DMS79 treated with DMSO at 0.1 percent for 48 hours (cell line): ENCODE measurements at places on chromosomes 4 and X.
A peak's percentile ranks its signal among the peaks of the same experiment; 100 is the strongest.

DNA sequence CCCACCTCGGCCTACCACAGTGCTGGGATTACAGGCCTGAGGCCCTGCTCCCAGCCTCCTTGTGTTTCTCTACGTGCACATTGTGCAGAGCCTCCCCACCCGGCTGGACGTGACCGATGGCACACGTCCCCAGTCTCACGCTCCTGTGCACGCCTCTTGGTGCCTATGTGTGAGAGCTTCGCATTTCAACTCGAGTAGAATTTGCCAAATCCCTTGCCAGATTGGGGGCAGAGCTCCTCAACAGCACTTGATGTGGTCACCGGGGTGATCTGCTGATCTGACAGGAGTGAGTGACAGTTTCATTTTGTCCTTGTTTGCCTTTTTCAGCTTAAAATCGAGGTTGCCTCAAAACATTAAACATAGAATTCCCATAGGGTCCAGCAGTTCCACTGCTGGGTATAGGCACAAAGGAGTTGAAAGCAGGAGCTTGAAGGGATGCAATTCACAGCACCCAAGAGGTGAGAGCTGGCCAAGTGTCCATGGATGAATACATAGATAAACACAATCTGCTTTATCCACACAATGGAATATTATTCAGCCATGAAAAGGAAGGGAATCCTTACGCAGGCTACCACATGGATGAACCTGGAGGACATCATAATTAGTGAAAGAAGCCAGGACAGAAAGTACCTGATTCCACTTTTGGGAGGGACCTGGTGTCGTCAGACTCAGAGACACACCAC, 17.6 kb downstream of the TMEM187 start:
- no peak for DNase-seq

- no peak for DNase-seq
Observed at GRCh38 chr4:104616401-104616820, 121.7 kb upstream of the CXXC4 start.

DNA sequence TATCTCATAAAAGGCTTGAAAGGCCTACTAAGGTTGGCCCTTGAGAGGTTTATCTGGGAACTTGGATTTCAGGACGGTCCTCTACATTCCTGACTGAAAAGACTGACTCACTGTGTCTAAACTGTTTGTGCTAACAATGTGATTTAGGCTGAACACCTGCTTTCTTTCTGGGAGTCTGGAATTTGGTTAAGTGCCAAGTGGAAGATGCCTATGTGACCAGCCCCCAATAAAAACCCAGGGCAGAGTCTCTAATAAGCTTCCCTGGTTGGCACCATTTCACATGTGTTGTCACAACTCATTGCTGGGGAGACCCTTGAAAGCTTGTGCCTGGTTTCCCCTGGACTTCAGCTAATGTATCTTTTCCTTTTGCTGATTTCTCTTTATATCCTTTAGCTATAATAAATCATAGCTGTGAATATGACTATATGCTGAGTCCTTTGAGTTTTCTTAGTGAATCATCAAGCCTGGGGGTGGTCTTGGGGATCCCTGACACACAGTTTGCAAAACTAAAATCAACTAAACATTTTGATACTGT, 55.1 kb downstream of the GPR82 start:
- DNase-seq, result peak; percentile 5

DNA sequence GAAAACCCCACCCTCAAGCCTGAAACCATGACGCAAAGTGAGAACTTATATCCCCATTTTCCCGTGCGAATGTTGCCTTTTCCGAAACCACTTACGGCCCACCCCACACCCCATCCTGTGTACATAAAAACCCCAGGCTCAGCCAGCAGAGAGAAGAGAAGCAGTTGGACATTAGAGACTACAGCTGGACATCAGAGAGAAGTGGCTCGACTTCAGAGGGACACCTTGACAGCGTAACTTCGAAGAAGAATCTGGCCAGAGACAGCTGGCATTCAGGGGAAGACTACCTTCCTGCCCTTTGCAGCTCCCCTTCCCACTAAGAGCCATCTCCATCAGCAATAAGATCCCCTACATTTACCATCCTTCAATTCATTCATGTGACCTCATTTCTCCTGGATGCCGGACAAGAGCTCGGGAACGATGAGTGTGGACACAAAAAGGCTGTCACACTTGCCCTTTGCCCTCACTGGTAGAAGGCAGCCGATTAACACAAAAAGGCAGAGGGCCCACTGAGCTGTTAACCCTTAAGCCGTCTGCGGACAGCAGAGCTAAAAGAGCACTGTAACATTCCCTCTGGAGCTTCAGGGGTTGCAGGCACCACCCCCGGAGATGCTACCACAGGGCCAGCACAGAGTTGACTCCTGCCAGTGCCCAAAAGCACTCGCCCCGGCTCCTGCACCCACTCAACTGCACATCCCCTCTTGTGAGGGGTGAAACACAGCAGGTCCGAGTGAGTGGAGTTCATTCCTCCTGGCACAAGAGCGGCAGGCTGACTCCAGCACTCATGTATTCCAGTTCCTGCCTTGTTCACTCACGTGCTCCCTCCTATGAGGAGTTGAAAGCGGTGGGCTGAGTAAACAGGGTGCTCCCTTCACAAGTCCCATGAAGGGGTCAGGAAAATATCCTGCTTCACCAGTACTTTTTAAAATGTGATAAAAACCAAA, 7.5 kb downstream of the CHM start:
- no peak for DNase-seq

GRCh38 chrX:13646154-13646549, 6.8 kb upstream of the TCEANC start:
- DNase-seq, result peak; percentile 8

DNA sequence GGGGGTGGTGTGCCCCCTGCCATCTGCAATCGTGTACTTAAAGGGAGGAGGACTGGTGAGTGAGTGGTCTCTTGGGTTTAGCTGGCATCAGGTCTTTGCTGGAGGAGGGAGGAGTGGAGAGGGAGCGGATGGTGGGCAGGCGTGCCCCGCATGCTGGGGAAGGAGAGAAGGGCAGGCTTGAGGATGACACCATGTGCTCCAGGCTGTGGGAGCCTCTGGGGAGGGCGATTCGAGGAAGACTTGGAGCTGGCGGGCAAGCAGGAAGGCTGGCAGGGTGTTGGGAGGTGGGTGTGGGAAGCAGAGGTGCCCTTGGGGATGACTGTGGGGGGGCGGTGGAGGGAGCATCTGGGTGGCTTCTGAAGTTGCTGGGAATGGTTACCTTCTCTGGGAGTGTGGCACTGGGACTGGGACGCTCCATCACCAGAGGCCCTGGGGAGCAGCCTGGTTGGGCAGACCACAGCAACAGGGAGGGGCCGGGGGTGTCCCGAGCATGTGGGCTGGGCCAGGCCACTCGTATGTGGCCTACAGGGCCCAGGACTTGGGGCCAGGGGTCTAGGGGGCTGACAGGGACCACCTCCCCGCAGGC, 30.8 kb upstream of the AFAP1 start:
- no peak for DNase-seq

GRCh38 chr4:150699599-150699998, 117.6 kb downstream of the MAB21L2 start:
- no peak for DNase-seq

- no peak for DNase-seq
Observed at GRCh38 chr4:71270901-71271300, 67.9 kb upstream of the SLC4A4 start.

DNA sequence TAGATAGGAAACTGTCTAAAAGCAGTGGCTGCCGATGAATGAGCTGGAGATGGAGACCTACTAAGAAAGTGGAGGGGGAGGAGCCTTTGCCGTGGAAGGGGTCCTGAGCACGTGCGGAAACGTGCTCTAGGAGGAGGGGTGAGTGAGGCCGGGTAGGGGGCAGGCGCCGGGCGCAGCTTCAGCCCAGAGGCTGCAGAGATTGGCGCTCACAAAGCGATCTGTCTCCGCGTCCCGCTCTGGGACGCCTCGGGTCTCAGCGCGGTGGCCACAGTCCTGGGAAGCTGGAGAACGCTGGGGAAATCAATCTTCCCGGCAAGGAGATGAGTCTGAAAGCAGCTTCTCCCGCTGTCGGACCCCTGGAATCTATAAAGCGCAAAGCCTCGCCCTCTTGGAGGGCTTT, 444 bp upstream of the ARHGAP6 start:
- DNase-seq, result no peak

DNA sequence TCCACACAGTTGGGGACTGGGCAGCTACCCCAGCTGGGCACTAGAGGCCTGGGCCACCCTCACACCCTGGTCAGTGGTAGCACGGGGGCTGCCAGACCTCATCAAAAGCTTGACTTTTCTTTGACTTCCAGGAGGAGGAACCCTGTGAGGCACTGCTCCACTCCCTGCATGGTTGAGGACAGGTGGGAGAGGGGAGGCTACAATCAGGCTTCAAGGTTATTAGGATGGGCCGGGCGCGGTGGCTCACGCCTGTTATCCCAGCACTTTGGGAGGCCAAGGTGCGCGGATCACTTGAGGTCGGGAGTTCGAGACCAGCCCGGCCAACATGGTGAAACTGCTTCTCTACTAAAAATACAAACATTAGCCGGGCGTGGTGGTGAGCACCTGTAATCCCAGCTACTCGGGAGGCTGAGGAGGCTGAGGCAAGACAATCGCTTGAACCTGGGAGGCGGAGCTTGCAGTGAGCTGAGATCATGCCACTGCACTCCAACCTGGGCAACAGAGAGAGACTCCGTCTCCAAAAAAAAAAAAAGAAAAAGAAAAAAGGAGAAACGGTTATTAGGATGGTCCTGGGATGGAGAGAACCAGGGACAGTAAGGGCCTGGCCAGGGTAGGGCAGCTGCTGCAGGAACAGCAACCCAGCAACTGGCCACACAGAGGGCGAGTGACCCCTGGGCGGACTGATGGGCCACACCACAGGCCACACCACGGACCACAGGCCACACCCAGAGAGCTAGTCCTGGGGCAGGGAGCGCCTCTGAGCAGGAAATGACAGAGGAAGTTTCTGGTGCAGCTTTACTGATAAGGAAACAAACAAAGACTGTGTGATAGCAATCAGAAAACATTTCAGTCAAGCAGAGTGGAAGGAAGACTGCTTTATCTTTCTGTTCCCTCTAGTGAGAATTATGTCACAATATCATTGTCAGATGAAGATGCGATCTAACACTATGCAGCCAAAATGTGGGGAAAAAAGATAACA, 20.5 kb upstream of the OPN1LW start:
- no peak for DNase-seq

- DNase-seq, result no peak
Observed at GRCh38 chr4:20195071-20195885, 56.4 kb upstream of the SLIT2 start.

DNA sequence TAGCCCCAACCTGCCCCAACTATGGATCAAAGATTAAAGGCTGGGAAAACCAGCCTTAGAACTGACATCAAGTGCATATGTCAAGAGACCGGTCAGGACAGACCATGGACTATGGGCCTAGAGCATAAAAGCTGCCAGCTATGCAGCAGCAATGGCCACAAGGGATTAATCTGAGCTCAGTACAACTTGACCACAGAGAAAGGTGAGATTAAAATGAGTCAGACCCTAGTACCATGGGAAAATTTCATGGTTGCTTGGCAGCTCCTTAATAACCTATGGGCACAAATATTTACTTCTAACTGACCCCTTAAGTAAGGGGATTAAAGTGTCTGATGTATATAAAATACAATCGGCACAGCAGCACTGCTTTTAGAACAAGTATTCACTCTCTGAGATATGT, 54.4 kb downstream of the CBR4 start:
- DNase-seq, result no peak

DNA sequence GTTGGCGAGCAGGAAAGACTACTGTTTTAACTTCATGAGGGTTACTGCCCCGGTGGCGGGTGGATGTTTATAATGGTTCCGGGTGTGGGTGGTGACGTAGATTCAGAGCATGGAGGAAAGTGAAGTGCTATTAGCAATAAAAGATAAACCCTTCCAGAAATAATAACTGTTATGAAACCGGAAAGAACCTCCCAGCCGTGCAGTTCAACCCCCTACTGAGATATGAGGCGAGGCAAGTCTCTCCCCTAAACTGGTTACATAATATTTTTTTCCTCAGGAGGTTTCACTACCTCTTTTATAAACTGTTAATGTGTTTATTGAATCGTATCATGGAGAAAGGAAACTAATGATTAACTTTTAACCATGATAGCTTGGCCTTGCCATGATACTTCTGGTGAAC, 33.9 kb upstream of the STIM2 start:
- no peak for DNase-seq

DNA sequence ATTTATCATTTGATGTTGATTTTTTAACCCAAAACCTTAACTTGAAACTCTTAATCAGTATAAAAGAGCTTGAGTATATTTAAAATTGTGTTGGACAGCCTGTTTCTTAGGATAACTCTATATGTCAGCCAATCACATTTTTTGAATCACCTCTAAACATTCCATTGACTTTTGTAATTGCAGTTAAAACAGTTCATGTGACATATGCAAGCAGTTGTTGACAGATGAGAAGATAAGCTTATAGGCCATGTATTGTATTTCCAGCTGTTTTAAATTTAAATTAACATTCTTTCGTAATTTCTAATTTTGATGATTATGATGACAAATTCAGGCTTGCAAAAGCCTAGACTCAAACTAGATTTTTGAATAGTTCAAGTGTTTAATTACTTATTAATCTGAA, 17.4 kb downstream of the VEGFC start:
- no peak for DNase-seq

- DNase-seq, result no peak
Observed at GRCh38 chrX:70171624-70172023, 5.7 kb upstream of the DGAT2L6 start.

GRCh38 chr4:1061056-1061700, 49.8 kb downstream of the FGFRL1 start:
- no peak for DNase-seq

GRCh38 chrX:15127010-15127409, 142.9 kb downstream of the ASB9 start:
- no peak for DNase-seq

- no peak for DNase-seq
Observed at GRCh38 chr4:89868999-89869589, 25.6 kb upstream of the MMRN1 start.
